WERI-Rb-1 (cell line): ENCODE measurements at places on chromosomes 11 and 22.
A peak's percentile ranks its signal among the peaks of the same experiment; 100 is the strongest.

DNA sequence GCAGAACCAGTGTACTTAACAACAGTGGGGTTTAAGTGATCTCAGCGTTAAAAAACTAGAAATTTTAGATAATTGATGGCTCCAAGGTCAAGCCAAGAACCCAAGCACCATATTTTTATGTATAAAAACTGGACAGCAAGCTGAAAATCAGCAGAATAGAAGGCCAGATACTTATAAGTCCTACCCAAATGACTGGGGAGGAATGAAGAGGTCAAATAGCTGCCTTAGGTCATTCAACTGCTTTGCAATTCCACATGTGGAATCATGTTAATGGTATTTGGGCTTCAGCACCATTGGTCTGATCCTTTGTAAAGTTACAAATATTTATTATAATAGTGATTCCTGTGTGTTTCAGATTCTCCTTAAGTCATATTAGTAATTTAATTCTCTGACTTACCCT, 108.4 kb downstream of the FAT3 start:
- no peak for DNase-seq

DNA sequence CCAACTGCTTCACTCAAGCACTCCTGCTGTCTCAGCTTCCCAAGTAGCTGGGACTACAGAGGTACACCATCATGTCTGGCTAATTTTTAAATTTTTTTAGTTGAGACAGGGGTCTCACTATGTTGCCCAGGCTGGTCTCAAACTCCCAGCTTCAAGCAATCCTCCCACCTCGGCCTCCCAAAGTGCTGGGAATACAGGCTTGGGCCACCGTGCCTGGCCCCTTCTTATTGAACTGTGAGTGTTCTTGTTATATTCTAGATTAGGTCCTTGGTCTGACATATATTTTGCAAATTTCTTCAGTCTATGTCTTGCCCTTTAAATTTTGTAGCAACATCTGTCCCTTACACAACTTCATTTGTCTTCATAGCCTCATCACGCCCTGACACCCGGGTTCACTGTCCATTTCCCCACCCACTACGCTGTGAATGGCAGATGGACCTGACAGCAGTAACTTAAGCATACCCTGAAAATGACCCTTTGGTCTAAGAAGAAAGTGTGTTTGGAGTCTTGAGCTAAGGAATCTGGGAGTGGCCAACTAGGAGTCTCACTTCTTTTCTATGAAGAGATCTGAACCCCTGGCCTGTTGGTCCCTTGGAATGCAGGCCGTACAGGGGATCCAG, 4.2 kb upstream of the FAM118A start:
- no peak for DNase-seq

DNA sequence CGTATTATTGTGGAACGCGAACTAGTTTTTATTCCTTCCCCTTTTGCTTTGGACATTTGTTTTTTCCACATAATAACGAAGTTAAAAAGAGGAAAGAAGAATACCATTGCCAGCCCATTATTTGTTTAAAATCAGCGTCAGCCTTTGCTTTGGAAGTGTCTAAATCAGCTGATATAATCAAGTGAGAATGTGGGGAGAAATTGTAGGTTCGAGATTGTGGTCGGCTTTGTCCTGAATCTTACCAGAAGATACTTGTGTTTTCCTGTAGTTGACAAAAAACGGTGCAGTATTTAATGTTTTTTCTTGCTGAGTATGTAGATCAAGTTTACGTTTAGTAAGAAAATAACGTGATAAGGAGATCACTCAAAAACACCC, 935 bp downstream of the ZNF143 start:
- DNase-seq: no peak

- DNase-seq: no peak
Observed at GRCh38 chr11:116793772-116794097, 2.1 kb upstream of the APOA5 start.

DNA sequence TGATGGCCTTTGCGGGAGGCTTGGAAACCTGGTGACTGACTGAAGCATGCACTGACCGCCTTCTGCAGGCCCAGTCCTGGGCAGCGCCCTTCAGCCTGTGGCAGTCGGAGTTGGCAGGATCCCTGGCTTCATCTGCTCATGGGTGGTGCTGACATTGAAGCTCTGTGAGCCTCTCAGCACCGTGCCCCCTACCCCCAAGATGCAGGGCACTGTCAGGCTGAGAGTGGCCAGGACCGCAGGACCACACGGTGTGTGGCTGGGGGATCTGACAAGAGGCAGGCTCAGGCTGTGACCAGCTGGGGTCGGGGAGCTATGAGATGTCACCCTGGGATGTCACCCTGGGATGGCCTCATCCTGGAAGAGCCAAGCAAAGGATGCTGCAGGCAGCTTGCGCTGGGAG, 32.7 kb downstream of the TBC1D22A start:
- DNase-seq: no peak

DNA sequence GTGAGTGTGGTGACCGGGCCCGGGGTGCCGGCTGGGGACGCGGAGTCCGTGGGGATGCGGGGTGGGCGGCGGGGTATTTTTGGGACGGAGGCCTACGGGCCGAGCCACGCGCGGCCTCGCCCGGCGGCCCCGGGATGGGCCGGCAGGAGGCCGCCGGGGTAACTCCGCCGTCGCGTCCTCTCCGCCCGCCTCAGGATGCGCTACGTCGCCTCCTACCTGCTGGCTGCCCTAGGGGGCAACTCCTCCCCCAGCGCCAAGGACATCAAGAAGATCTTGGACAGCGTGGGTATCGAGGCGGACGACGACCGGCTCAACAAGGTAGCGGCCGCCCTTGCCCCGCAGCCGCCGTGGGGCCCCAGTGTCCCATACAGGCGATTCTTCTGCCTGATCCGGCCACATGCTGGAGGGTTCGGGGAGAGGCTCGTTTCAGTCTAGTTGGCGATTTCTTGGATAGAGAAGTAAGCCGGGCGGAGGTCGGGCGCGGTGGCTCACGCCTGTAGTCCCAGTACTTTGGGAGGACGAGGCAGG, 337 bp downstream of the RPLP2 start:
- no peak for DNase-seq

DNA sequence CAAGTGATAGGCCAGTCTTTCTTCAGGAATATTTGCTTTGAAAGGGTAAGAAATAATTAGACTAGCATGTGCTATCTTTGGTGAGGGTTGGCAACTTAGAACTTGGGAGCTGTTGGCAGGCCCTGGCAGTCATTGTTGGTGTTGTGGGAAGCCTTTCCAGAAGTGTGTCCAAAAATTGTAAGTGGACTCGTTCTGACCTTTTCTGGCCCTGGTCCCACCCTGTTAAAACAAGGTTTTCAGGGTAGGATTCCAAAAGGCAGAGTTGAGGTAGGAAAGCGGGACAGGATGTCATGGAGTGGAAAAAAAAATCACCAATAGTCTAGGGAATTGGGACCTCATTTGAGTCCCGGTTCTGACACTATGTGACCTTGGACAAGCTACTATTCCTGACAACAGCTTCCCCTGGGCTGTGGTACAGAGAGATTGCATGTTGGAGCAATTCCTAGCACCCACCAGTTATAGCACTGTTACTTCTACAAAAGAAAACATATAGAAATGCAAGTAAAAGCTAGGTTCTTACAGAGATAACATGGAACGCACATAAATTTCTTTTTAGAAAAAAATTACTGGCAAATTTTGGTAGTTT, 299.3 kb upstream of the DDI1 start:
- DNase-seq: no peak

DNA sequence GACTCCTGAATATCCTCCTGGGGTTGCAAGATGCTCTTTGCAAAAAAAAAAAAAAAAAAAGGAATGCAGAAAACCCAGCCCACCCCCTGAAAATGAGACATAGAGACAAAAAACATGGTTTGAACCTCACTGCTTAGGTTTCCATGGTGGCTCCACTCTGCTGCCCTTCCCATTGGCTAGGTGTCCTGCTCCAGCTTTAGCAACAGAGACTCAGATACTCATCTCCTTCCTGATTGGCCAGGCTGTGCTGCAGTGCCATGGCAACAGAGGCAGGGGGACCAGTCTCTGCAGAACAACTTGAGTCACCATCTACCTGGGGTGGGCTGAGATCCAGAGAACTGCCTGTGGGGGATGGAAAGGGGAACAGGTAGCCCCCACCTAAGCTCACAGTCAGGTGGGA, 17.4 kb upstream of the YWHAH start:
- peak; percentile 20 for DNase-seq

DNA sequence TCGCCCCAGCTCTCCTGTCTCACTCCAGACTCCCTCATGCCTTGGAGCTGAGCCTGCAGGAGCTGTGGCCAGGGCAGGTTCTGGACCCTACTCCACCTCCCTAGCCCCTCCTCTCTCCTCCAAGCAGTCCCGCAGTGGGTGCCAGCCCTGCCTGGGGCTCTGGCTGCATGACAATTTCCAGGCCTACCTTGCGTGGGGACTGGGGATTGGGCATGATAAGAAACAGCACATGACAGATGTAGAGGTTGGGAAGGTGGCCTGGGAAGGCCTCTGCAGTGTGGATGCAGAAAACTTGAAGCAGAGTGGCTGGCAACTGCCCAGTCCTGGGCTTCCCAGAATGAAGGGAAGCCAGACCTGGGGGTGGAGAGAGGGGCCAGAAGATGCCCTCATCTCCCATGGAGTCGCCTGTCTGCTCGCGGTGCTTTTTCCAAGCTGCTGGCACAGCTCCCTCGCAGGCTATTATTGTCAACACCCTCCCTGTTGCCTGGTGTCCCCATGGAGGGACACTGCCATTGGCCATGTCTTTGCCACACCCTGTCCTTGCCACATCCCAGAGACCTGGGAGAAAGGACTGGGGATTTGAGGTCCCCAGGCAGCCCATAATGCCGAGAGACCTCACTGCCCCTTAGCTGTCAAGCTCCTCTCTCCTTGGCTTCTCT, 48.9 kb upstream of the CDON start:
- DNase-seq: no peak

- no peak for DNase-seq
Observed at GRCh38 chr11:811446-812245, 1.9 kb downstream of the RPLP2 start.

GRCh38 chr11:128507936-128508335, 79.4 kb downstream of the ETS1 start:
- no peak for DNase-seq

GRCh38 chr11:18776324-18776723, 15.3 kb downstream of the PTPN5 start:
- DNase-seq: no peak

DNA sequence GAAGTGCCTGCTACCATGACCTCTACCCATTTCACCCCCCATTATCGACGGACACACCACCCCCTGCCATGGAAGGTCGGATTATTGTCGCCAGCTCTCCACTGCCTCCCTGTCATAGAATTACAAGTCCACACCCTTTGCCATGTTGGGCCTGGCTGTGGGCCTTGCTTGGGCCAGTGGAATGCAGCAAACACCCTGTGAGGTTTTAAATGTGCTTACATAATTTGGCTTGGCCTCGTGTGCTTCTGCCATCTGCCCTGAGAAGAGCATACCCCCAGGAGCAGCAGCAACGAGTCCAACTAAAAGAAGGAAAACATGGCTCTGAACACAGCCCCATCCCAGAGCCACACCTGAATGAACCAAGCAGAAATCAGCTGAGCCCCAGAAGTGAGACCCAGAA, 94.1 kb upstream of the PRDM11 start:
- no peak for DNase-seq

DNA sequence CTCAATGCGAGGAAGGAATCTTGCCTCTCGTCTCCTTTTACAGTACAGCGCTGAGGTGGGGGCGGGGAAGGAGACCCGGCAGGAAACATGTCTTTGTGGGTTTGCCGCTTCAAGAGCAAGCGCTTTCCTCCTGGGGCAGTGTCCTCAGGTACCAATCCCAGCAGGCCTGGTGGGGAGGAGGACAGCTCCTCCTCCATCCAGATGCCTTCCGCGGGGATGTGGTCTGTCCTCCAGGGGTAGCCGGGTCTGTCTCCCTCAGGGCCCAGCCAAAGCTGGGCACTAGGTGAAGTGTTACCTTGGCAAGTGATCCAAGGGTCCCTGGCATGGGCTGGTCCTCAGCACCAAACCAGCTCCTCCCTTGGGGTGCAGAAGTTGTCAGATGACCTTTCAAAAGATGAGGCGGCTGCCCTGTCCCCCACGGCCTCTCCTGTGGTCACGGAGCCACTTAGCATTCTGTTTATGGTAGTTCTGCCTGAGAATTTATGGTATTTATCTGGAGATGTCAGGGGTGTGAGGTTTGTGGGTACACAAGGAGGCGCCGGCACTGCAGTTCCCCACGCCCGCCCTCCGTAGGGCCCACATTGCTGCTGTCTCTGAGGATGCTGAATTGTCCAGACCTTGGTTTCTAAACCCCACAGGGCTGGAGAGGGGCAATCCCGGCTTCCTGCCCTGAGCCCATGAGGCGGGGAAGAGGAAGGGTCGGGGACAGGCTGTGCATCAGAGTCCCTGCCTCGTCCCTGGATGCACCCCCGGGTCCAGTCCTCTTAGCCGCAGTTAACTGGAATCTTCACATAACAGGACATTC, 93.5 kb upstream of the ANO1 start:
- DNase-seq: no peak

DNA sequence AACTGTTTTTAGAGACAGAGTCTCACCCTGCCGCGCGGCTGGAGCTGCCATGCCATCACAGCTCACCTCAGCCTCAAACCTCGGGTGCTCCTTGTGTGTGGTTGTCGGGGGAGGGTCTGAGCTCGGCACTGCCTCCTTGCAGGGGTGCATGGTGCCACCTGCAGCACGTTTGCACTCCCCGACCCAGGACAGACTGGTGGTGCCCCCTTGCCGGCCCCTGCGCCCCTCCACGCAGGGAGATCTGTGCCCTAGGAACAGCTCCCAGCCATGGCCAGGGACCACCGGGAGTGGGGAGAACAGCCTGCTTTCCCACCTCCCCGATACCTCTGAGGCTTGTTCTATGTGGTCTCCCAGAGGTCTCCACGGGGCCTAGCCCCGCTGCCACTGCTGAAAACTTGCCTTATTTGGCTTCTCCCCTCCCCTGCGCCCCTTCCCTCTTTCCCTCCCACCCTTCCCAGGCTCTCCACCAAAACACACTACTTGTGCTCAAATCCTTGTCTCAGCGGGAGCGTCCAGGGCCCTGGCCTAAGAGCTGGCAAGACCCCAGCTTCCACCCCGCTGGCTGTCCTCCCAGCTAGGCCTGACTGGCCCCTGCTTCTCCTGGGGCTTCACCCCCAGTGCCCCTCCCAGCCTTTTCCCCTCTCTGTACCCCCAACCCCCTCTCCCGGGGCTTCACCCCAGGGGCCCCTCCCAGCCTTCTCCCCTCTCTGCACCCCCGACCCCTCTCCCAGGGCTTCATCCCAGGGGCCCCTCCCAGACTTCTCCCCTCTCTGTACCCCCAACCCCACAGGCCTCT, 13.4 kb upstream of the TPCN2 start:
- DNase-seq: no peak

DNA sequence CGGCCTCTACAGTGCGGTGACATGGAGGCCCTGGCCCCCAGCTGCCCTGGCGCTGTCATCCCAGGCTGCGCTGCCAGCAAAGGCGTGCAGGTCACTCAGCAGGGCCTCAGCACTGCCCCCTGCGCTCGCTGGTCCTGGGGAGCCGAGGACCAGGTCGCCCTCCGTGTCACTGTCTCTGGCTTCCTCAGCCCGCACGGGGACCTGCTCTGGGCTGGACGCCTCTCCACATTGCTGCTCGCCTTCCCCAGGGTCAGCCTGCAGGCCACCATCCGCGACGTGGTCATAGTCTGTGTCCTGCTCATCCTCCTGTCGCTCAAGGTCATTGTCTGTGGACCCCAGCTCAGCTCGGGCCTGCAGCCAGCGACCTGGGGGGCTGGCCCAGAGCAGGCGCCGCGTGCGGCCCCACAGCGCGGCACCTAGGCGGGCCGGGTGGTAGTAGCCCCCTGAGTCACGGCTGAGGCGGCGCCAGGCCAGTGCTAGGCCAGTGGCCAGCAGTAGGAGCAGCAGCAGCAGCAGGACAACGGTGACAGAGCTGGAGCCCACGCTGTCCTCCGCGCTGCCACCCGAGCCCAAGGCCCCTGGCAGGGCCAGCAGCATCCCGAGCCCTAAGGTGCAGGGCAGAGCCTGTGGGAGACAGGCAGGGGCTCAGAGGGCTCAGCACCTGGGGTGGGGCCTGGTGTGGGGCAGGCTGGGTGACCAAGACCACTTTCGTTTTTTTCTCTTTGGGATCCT, 1.6 kb downstream of the PTPRCAP start:
- no peak for DNase-seq
